ENCODE measurements at places on chromosomes 7 and 10.

GRCh38 chr10:103861505-103861904 lies 6.1 kb upstream of the SH3PXD2A start:
- DNase-seq, result no peak

DNA sequence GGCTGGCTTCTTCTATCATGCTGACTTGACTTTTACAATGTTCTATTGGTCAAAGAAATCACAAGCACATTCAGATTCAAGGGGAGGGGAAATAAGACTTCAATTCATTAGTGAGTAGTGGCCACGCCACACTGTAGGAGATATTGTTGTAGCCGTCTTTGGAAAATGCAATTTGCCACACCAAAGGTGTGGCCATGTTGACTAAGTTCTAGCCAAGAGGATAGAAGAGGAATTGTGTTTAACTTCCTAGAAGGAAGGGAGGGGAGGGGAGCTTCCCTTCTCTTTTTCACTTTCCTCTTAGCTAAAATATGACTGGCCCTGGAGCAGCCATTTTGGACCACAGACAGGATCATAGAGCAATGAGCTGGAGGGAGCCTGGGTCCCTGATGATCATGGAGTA lies 3.4 kb upstream of the PRKAR2B start:
- no peak for DNase-seq

DNA sequence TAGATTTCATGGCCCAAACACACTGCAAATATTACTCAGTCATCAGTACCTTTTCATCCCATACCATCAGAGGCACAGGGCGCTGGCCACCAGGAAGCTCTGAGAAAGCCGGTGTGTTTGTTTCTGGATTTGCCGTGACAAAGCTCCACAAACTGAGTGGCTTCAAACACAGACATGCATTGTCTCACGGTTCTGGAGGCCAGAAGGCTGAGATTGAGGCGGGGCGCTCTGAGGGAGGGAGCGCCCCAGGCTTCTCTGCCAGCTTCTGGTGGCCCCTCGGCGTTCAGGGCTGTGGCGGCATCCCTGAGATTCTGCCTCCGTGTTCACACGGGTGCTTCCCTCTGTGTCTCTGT lies 3.7 kb upstream of the TTYH3 start:
- no peak for DNase-seq

GRCh38 chr7:28225576-28225975 lies 45.0 kb upstream of the JAZF1 start:
- DNase-seq, result no peak

DNA sequence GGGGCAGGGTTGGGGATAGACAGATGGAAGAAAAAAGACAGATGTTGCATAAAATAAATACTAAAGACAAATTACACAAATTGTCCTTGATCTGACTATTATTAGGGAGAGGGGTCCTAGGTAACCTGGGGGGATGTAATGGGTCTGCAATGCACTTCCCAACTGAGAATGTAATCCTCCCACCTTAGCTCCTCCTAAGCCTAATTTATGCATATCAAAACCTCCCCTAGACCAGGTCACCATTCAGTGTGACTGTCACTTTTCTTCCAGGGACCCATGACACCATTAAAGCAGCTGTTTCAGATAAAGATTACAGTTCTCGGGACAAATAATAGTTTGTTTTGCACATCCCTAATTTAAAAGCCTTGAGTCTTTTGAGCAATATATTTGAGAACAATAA lies 133.9 kb upstream of the FEZF1 start:
- DNase-seq, result no peak

DNA sequence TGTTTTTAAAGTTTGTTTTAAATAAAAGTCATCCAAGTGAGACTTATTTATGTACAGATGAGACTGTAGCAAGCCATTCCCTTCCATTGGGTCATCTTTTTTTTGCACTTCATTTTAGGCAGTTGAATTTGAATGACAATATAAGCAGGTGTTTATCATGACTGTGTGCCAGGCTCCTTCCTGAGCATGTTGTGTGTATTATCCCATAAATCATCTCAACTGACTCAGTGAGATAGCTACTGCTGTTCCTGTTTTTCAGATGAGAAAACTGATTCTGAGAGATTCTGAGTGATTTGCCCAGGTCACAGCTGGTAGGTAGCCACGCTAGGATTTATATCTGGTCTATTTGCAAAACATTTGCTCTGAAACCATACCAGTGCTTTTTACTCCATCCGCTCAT lies 11.7 kb downstream of the TMEM254 start:
- peak; percentile 24 for DNase-seq

DNA sequence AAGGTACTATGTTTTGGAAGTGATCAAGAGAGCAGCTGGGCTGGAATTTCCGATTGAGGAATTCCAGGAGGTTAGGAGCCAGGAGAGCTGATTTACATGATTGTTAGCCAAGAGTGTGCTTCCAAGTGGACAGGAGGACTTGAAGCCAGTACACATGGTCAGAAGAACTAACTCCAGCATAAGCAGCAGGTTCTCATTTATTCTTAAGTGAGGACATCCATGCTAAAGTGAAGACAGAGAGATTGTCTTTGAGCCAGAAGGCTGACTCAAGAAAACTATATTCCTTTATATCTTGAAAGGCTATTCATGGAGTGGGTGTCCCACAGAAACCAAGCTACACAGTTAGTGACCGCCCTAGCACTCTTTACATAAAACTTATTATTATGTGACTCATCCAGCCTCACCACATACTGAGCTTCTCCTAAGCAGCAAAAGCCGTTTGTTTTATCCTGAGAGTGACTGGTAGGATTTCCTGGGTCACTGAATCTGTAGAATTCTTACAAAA lies 56.7 kb upstream of the SEMA3A start:
- DNase-seq, result no peak

Data from hematopoietic multipotent progenitor cell treated with erythropoietin and hydrocortisone succinate and interleukin-3 and kit ligand, for 6 days (in vitro differentiated cells).